ENCODE measurements at places on chromosomes 4 and X. TPM values are rescaled to one million over a fixed set of nuclear protein-coding genes. Genes with fewer than 3 reads are reported as not detected.

Gene IQSEC2
- total RNA-seq, result 2.2 TPM

Gene CLIC2
- total RNA-seq, result 0.06 TPM

Gene PNMA3
- total RNA-seq, result not detected

Gene PNCK
- total RNA-seq, result not detected

Gene BEX4
- total RNA-seq, result 34.4 TPM

GRCh38 chr4:1469607-1470392 is 63.6 kb upstream of the NKX1-1 start:
- peak; percentile 61 for DNase-seq
- H3K27me3 ChIP-seq, result no peaks in the 10 kb centered on the region
- peak overlapping the region; percentile 97 for H3K27ac ChIP-seq
- peaks cover 22% of the 10 kb centered on the region for H3K4me1 ChIP-seq

GRCh38 chr4:43411226-43411625 is 518.7 kb downstream of the GRXCR1 start:
- H3K27me3 ChIP-seq, result 0 out of 2 replicates have a peak, but pooled peaks cover 5% of the 10 kb centered on the region
- no peak overlapping the region for H3K4me3 ChIP-seq
- H3K36me3 ChIP-seq, result no peaks in the 10 kb centered on the region
- no peak overlapping the region for H3K27ac ChIP-seq

GRCh38 chrX:55546956-55547355 is 57.3 kb upstream of the USP51 start:
- no peak overlapping the region for H3K4me3 ChIP-seq
- no peaks in the 10 kb centered on the region for H3K27me3 ChIP-seq
- H3K27ac ChIP-seq, result no peak overlapping the region
- no peak for DNase-seq
- no peaks in the 10 kb centered on the region for H3K4me1 ChIP-seq

DNA sequence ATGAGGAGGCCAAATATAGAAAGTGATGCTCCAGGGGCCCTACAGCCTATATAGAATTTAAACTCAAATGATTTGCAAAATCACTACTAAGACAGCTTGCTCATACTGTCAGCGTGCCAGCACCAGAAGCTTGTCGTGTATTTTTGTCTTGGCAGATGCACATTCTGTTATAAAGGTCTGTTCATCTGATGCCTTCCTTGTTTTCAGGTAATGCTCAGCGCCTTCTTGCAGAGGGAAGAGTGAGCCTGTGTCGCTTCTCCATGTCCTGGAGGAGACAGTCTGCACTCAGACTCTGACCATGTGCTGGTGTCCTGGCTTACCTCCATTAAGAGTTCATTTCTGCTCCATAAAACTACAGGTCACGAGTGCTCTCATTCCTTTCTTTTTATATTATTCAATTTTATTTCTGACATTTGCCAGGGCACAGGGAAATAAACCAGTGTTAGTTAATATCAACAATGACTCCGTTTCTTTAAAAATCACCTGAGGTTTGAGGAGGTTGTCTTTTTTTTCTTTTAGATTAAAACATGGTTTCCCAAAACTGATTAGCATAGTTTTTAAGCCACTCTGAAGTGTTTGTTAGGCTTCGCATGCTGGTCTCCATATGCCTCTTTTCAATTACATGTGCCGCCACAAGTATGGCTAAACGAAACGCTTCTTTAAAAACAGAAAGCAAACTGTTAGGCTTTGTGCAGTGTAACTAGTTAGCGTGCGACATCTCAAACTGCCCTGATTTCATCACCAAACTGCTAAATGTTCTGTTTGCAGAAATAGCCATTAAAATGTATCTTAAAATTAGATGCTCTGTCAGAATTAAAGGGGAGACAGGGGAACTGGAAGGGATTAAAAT is 215.2 kb upstream of the GK2 start:
- H3K4me3 ChIP-seq, result no peak overlapping the region
- H3K27me3 ChIP-seq, result no peaks in the 10 kb centered on the region
- H3K4me1 ChIP-seq, result no peaks in the 10 kb centered on the region
- H3K27ac ChIP-seq, result no peak overlapping the region
- no peaks in the 10 kb centered on the region for H3K36me3 ChIP-seq
- DNase-seq, result no peak

GRCh38 chr4:146274774-146275173 is 60.4 kb downstream of the REELD1 start:
- H3K4me1 ChIP-seq, result no peaks in the 10 kb centered on the region
- H3K36me3 ChIP-seq, result no peaks in the 10 kb centered on the region
- H3K27ac ChIP-seq, result no peak overlapping the region
- DNase-seq, result no peak
- no peak overlapping the region for H3K4me3 ChIP-seq

GRCh38 chr4:32499171-32499570 is 1779.0 kb downstream of the PCDH7 start:
- no peak overlapping the region for H3K4me3 ChIP-seq
- H3K36me3 ChIP-seq, result no peaks in the 10 kb centered on the region
- H3K27me3 ChIP-seq, result no peaks in the 10 kb centered on the region
- no peak overlapping the region for H3K27ac ChIP-seq
- H3K4me1 ChIP-seq, result no peaks in the 10 kb centered on the region

GRCh38 chrX:130147631-130148030 is 18.0 kb downstream of the AIFM1 start:
- no peak overlapping the region for H3K27ac ChIP-seq
- H3K4me1 ChIP-seq, result no peaks in the 10 kb centered on the region
- no peaks in the 10 kb centered on the region for H3K27me3 ChIP-seq
- H3K4me3 ChIP-seq, result no peak overlapping the region

DNA sequence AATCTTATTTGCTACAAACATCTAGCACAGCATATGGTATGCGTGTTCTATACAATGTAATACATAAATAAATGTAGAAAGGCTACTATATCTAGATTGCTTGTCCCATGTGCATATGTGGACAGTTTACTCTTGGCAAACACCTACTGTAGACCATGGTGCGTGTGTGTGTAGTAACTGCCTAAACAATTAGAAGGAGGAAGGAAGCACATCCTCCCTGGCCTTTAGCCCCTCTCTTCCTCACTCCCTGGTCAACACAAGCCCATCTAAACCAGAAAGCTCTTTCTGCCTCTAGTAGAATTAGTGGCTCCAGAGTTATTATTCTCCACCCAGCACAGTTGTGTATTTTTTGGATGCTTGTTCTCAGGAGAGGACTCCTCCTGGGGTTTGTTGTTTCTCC is 73.9 kb downstream of the KDR start:
- no peak overlapping the region for H3K4me3 ChIP-seq
- no peak overlapping the region for H3K27ac ChIP-seq
- no peaks in the 10 kb centered on the region for H3K27me3 ChIP-seq
- H3K36me3 ChIP-seq, result no peaks in the 10 kb centered on the region
- 0 out of 2 replicates have a peak, but pooled peaks cover 4% of the 10 kb centered on the region for H3K4me1 ChIP-seq

GRCh38 chr4:103567591-103567990 is 152.2 kb downstream of the TACR3 start:
- peak; percentile 85 for DNase-seq
- no peak overlapping the region for H3K4me3 ChIP-seq
- peak overlapping the region; percentile 59 for H3K27ac ChIP-seq
- no peaks in the 10 kb centered on the region for H3K36me3 ChIP-seq
- H3K27me3 ChIP-seq, result no peaks in the 10 kb centered on the region

- no peaks in the 10 kb centered on the region for H3K4me1 ChIP-seq
- H3K4me3 ChIP-seq, result no peak overlapping the region
- H3K27ac ChIP-seq, result no peak overlapping the region
- DNase-seq, result no peak
- H3K27me3 ChIP-seq, result no peaks in the 10 kb centered on the region
Observed at GRCh38 chrX:53723381-53723780, 36.9 kb upstream of the HUWE1 start.

DNA sequence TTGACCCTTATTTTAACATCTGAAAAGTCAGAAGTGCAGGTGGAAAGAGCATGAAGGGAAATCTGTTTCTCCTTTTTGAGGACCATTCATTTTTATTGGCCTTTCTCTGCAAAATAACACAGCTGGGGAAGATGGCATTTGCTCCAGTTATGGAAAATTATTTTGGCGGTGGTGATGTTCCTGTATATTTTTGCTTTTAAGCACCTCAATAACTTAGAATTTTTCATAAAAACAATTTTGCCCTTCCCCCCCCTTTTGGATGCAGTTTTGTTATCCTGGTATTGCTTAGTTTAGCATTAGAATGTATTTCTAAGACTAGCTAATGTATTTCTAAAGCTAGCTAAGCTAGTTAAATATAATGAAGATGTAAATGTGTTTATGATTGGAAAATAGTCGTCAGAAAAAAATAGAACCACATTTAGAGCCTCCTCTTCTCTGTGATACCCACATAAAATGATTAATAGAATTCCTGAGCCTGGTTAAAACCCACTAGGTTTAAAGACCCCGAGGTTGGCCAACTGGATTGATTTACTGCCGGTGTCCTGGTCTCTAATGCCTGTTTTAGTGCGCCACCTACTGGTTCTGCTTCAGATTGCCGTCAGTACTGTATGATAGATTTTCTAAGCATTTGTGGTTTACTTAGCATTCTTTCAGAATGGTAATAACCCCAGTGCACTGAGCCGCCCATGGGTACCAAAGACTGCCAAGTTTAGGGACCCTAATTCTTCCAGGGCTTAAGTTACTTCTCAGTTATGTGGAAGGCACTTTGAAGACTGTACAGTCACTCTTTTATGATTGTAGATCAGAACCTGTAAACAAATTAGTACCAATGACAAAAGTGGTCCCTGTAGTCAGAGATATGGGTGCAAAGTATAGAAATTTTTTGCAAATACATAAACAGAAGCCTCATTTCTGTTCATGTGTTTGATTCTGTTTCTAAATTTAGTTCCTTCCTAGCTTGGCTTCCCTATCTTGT is 11.4 kb downstream of the KLF3 start:
- H3K4me3 ChIP-seq, result no peak overlapping the region
- no peaks in the 10 kb centered on the region for H3K27me3 ChIP-seq
- H3K4me1 ChIP-seq, result peaks cover 15% of the 10 kb centered on the region
- H3K36me3 ChIP-seq, result peaks cover 5% of the 10 kb centered on the region
- peak; percentile 93 for DNase-seq

GRCh38 chr4:139617702-139618490 is 47.7 kb upstream of the MGST2 start:
- peaks cover 4% of the 10 kb centered on the region for H3K4me1 ChIP-seq
- H3K36me3 ChIP-seq, result no peaks in the 10 kb centered on the region
- no peaks in the 10 kb centered on the region for H3K27me3 ChIP-seq
- DNase-seq, result no peak
- no peak overlapping the region for H3K4me3 ChIP-seq

GRCh38 chr4:41218703-41219102 is 4.4 kb upstream of the APBB2 start:
- DNase-seq, result no peak
- H3K27me3 ChIP-seq, result 0 out of 2 replicates have a peak, but pooled peaks cover 3% of the 10 kb centered on the region
- no peaks in the 10 kb centered on the region for H3K36me3 ChIP-seq
- H3K27ac ChIP-seq, result no peak overlapping the region

GRCh38 chrX:12702509-12703091 is 88.6 kb upstream of the PRPS2 start:
- no peaks in the 10 kb centered on the region for H3K36me3 ChIP-seq
- DNase-seq, result peak; percentile 25
- no peak overlapping the region for H3K27ac ChIP-seq
- no peaks in the 10 kb centered on the region for H3K27me3 ChIP-seq
- H3K4me3 ChIP-seq, result no peak overlapping the region
- H3K4me1 ChIP-seq, result no peaks in the 10 kb centered on the region

GRCh38 chrX:134764202-134764785 is 106.0 kb upstream of the PLAC1 start:
- H3K27ac ChIP-seq, result no peak overlapping the region
- H3K4me1 ChIP-seq, result no peaks in the 10 kb centered on the region

GRCh38 chr4:110156442-110156841 is 42.0 kb downstream of the ELOVL6 start:
- no peaks in the 10 kb centered on the region for H3K27me3 ChIP-seq
- H3K36me3 ChIP-seq, result peaks cover 7% of the 10 kb centered on the region
- DNase-seq, result no peak
- peaks cover 19% of the 10 kb centered on the region for H3K4me1 ChIP-seq
- no peak overlapping the region for H3K4me3 ChIP-seq
- H3K27ac ChIP-seq, result no peak overlapping the region

DNA sequence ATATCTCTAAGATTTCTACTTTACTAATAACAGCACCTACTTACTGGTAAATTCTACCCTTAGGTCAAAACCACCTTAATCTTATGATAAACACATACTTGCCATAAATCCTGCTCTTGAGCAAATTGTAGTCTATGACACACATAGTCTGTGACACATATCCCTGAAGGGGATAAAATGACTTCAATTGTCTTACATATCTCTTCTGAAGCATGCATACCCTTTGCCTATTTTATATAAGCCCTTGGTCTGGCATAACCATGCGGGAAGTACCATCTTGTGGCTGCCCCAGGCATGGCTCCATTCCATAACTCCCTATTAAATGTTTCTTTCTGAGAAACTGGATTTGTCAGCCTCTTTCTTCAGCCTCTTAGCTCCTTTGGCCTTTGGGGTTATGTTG is 248.9 kb downstream of the SLC7A11 start:
- no peaks in the 10 kb centered on the region for H3K4me1 ChIP-seq
- no peak overlapping the region for H3K27ac ChIP-seq
- H3K36me3 ChIP-seq, result no peaks in the 10 kb centered on the region
- no peak overlapping the region for H3K4me3 ChIP-seq

DNA sequence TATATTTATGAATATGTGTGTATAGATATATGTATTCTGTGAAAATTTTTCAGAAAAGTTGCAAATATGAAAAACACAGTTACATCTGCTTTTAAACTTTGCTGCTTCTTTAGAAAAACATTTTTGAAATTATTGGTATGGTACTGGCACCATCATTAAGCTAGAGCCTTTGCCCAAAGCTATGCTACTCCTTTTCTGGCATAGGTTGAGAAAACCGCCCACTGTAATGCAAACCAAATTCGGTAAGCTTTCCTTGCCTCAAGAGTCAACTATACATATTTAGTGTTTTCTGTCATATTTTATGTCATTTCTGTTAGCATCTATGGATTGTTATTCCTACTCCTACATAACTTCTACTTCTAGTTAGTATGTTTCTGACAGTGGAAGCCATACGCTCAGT is 50.7 kb downstream of the ANTXR2 start:
- no peak overlapping the region for H3K27ac ChIP-seq
- no peak for DNase-seq
- peaks cover 32% of the 10 kb centered on the region for H3K36me3 ChIP-seq
- peaks cover 11% of the 10 kb centered on the region for H3K4me1 ChIP-seq

DNA sequence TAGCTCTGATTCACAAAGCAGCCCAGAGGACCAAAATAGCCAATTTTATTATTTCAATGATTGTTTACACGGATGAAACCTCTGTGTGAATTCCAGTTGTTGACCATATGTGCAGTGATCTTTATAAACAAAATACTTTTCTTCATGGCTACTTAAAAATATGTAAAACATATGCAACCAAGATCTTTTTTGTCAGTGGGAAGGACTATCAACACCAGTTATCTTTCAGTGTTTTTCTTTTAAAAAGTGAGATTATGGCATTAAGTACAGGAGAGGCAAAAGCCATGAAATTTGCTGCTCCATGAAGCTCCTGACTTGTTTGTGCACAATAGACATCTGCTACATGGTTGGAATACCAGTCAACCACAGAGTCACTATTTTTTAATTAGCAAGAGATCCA is 184.4 kb downstream of the DKK2 start:
- H3K36me3 ChIP-seq, result no peaks in the 10 kb centered on the region
- 0 out of 2 replicates have a peak, but pooled peaks cover 9% of the 10 kb centered on the region for H3K4me1 ChIP-seq
- no peak overlapping the region for H3K4me3 ChIP-seq
- DNase-seq, result no peak
- H3K27ac ChIP-seq, result no peak overlapping the region
- H3K27me3 ChIP-seq, result no peaks in the 10 kb centered on the region

Data from SJCRH30 (cell line).